ENCODE measurements at places on chromosomes 12 and 14. TPM values are rescaled to one million over a fixed set of nuclear protein-coding genes. Genes with fewer than 3 reads are reported as not detected.

KIAA0586 gene
- polyA plus RNA-seq = 12.6 TPM

PPP4R3A gene
- polyA plus RNA-seq = 22.3 TPM

OTOGL gene
- not detected for polyA plus RNA-seq

KIF26A gene
- not detected for polyA plus RNA-seq

DNA sequence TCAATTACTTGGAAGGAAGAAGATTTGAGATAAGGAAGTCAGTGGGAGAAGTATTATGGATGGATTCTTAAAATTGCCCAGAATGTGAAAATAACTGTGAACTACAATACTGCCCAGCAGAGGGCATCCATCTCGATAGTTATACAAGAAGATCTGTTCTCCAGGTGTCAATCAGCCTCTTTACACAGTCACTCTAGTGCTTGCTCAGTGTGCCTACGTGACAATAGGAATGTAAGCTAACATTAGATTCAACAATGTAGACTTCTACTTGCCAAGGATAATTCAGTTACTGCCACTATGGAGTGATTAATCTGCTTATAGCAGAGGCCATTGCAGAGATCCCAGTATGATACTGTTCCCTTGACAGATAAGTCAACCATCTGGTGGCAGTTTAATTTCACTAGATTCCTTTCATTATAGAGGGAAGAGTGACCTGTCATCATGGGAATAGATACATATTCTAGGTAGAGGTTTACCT lies 10.6 kb upstream of the MAP4K5 start:
- no peaks in the 10 kb centered on the region for H3K36me3 ChIP-seq
- peak; percentile 77 for DNase-seq
- no peak overlapping the region for H3K27ac ChIP-seq
- no peak overlapping the region for H3K4me3 ChIP-seq
- H3K27me3 ChIP-seq = no peaks in the 10 kb centered on the region

DNA sequence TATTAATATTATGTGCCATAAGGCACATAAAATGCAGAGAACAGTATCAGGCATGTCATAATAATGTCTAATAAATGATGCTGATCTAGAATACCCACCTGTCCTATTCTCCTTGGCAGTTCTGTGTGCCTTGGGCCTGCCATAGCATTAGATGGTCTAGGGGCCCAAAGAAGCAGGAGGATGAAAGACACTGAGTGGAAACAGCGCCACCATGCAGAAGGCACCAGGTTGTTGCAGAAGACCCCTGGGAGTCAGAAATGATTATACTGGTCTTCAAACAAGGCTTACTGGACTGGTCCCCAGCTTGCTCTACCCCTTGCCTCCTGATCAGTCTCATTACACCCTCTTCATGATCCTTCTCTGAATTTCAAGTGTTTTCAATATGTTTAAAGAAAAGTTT lies 353.3 kb downstream of the GRIN2B start:
- DNase-seq = no peak
- no peak overlapping the region for H3K27ac ChIP-seq
- no peaks in the 10 kb centered on the region for H3K4me1 ChIP-seq
- no peak overlapping the region for H3K4me3 ChIP-seq

RFX4 gene
- not detected for polyA plus RNA-seq

GRCh38 chr14:68848253-68848652 lies 55.4 kb upstream of the ZFP36L1 start:
- H3K27ac ChIP-seq = no peak overlapping the region
- 0 out of 2 replicates have a peak, but pooled peaks cover 8% of the 10 kb centered on the region for H3K4me1 ChIP-seq
- no peaks in the 10 kb centered on the region for H3K36me3 ChIP-seq
- no peaks in the 10 kb centered on the region for H3K27me3 ChIP-seq

DNA sequence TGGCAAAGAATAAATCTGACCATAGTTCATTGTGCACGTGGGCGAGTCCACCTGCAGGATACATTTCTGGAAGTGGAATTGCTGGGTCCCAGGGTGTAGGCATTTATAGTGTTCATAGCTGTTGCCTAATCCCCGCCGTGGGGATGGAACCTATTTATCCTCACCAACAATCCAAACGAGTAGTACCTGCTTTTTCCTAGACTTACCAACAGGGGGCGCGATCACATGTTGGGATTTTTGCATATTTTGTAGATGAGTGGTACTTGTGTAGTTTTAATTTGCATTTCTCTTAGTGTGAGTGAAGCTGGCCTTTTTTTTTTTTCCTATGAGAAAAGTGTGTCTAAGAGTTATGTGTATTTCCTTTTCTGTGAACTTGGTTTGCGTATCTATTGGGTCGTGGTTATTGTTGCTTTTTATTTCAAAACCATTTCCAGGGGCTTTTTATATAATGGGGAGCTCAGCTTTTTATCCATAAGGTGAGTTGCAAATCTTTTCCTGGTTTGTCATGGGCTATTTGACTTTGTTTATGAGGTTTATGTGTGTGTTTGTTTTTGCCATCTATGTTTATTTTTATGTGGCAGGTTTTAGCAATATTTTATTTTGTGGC lies 67.2 kb downstream of the CCDC92 start:
- peaks cover 2% of the 10 kb centered on the region for H3K27me3 ChIP-seq
- H3K36me3 ChIP-seq = no peaks in the 10 kb centered on the region
- H3K27ac ChIP-seq = no peak overlapping the region
- peak; percentile 59 for DNase-seq

- no peaks in the 10 kb centered on the region for H3K36me3 ChIP-seq
- no peak overlapping the region for H3K27ac ChIP-seq
- H3K4me1 ChIP-seq = peaks cover 82% of the 10 kb centered on the region
- no peak for DNase-seq
- no peaks in the 10 kb centered on the region for H3K27me3 ChIP-seq
Observed at GRCh38 chr12:106113042-106113441, 25.7 kb downstream of the NUAK1 start.

DNA sequence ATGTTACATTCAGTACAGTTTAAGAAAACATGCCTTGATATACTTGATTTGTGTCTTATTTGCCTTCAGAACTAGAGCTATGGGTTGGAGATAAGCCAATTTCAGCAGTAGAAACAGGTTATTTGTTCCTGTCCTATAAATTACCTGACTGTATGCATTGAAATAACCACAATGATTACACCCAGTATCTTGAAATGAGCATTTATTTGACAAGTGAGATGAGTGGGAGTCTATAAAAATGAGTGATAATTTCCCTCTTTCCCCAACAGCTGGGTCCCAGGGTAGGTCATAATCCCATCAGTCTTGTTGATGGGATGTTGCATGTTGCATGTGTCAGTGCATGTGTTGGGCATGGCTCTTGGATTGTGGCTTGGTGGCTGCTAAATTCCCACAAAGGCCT lies 3.7 kb downstream of the TAS2R42 start:
- H3K4me1 ChIP-seq = no peaks in the 10 kb centered on the region
- H3K27ac ChIP-seq = no peak overlapping the region
- no peaks in the 10 kb centered on the region for H3K27me3 ChIP-seq
- no peak for DNase-seq
